ENCODE measurements at places on chromosomes 4 and X.

GRCh38 chr4:39976945-39977488 lies 694 bp downstream of the PDS5A start:
- peak; percentile 40 for DNase-seq

DNA sequence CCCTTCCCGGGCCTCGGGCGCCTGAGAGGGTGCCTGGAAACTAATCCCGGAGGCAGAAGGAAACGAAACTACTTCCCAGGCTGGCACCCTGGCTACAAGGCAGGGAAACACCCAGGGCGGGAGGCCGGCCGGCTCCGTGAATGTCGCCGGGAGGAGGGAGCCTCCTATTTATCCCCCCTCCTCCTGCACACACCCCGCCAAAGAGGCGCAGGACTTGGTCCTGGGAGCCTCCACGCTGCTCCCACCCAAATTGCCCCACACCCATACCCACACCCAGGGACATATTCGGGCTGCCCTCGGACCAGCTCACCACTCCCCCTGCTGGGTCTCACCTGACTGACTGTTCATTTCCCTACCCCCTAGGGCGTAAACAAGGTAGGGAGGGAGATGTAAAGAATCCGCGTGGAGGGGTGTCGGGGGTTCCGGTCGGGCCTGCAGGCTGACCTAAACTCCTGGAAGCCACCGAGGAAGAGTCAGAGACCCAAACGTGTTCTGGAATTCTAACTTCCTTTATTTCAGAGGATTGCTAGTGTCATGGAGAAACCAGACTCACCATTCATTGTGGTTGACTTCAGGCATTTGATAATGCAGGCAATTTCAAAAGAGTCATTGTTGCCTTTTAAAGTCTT lies at the start of gene BTC:
BTC (minus strand) TSS at position 142 of the 629 bp plus-strand sequence. CDS start 198 bp downstream, outside the sequence.
- DNase-seq: peak; percentile 20

DNA sequence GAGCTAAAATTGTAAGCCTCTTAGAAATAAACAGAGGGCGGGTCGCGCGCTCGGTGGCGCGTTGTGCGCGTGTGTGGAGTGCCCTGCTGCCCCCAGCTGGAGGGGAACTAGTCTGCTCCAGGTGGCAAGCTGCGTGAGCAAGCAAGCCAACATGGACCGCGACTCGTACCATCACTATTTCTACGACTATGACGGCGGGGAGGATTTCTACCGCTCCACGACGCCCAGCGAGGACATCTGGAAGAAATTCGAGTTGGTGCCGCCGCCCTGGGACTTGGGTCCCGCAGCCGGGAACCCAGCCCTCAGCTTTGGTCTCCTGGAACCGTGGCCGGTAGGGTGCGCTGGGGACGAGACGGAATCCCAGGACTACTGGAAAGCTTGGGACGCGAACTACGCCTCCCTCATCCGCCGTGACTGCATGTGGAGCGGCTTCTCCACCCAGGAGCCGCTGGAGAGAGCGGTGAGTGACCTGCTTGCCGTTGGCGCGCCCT lies 66.1 kb downstream of the DNAAF6 start:
- no peak for DNase-seq

- no peak for DNase-seq
Measured at GRCh38 chr4:162853788-162854187, 312.9 kb downstream of the NAF1 start.

DNA sequence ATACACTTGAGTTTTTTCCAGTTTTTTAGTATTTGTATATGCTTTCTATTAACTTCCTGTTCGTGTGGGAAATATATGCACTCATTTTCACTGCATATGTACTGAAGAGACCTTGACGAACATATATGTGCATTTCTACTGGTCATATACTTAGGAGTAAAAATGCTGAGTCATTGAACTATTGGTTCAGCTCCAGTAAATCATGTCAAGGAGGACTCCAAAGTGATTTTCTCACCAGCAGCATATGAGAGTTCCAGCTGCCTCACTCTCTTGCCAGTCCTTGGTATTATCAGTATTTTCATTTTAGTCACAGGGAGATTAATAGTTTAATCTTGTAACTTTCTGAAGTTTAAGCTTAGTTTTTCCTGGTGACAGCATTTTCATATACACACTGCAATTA lies 2750.2 kb downstream of the ARAP2 start:
- no peak for DNase-seq

DNA sequence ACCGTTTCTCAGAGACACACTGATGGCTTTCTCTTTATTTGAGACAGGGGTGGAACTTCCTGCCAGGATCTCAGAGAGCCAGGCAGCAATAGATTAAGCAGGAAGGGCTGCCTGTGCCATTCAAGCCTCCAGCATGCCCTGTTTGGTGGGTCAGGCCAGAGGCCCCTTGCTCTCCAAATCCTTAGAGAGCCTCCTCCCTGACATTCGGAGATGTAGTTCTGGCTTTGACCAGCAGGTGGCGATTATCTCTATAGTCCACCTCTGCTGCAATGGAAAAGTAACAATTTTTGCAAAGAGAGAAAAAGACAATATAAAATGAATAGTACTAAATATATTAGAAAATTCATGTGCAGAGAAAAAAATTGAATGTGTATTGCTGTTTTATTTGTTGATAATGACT lies 93.9 kb downstream of the NXF2B start:
- peak; percentile 65 for DNase-seq

DNA sequence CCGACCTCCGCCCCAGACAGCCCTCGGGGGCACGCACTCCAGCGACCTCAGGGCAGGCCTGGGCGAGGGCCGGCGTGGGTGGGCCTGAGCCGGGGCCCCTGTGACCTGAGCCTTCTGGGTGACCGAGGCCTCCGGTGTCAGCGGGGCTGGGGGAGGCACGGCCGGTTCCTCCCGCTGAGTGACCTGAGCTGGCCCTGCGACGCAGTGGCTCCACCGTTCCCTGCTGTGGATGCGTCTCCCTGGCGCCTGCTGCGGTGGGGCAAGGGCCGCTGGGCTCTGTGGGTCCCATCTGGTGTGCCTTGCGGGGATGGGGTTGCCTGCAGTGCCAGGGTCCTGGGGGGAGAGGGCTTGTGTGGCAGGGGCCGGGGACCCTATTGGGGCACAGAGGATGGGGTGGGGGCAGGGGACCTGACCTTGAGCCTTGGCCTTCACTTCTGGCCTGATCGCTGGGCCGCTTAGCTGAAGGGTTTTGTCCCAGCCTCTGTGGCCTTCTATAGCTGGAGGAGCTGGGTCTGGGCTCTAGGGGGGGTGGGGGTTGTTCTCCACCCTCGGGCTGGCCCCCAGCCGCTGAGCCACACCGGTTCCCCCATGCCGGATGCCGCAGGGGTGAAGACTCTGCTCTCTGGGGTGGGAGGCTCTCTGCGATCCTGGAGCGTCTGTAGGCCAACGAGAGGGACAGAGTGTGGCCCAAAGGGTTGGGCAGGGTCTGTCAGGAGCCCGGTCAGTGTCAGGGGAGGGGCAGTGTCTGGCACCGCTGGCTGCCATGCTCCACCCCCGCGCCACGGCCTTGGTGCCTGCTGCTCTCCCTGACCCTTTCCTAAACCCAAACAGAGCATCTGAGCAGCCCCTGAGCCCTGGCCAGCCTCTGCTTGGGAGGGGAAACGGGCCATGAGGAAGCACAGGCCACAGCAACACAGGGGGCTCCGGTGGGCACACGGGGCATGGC lies 2.3 kb downstream of the NAT8L start:
- DNase-seq: no peak

- DNase-seq: no peak
Measured at GRCh38 chr4:179941911-179942310, 2301.3 kb upstream of the TENM3 start.

GRCh38 chrX:17613979-17614588 lies 123.2 kb upstream of the SCML1 start:
- DNase-seq: no peak

Data from lung microvascular endothelial cell (primary cell).